ENCODE measurements at places on chromosomes 12 and 14.

DNA sequence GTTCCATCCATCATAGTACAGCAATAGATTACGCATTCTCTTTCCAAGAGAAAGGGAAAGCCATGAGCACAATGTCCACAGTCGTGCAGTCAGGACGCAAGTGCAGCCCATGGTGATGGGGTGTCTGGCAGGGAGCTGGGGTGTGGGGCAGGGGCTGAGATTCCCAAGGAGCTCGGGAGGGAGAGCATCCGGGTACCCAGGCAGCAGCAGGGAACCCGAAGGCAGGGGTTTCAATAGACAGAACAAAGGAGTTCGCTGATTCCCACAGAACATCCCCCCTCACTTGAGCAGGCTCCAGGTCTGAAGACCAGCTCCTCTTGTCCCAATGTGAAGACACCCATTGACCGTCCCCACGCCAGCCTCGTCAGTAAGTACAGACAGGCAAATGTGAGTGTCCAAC, 13.5 kb downstream of the ANHX start:
- DNase-seq = no peak

DNA sequence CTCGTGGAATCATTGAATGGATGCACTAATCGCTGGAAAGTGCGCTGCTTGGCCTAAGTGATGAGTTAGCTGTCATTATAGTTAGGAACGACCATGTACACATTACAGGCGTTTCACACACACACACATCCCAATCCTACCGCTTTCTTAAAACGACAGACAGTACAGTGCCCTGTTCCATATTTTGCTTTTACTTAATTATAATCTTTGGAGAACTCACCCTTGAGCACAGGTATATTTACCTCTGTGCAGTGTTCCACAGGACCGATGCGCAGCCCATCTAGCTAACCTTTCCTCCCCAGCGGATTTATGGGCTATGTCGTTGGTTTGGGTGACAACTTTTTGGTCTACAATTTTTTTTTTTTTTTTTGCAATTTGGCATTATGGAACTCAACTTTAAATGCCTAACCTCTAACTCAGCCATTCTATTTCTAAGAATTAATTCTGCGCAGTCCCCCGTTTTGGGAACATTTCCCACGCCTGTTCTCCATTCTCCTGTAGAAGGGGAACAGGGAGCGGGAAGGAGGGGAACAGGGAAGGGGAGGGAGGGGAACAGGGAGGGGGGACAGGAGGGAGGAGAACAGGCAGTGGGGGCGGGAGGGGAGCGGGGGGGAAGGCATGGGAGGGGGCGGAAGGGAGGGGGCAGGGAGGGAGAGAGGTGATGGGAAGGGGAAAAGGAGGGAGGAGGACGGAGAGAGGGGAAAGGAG, 663 bp upstream of the ULK1 start:
- DNase-seq = no peak

- DNase-seq = no peak
Measured at GRCh38 chr12:25121110-25121509, 73.8 kb downstream of the DNAI7 start.

DNA sequence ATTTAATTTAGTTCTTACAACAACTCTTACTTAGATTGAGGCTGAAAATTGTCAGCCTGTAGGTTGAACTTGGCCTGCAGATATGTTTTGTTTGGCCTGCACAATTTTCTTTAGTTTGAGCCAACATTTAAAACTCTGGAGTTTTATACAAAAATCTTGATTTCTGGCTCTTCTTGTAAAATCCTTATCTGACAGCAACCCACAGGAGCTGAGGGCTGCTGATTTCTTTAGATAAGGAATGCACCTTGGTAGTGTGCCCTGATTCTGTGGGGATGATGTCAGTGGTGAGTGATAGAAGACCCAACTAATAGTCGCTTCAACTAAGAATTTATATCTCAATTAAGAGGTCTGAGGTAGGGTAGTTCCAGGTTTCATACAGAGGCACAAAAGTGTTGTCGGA, 49.5 kb downstream of the SOCS2 start:
- no peak for DNase-seq

DNA sequence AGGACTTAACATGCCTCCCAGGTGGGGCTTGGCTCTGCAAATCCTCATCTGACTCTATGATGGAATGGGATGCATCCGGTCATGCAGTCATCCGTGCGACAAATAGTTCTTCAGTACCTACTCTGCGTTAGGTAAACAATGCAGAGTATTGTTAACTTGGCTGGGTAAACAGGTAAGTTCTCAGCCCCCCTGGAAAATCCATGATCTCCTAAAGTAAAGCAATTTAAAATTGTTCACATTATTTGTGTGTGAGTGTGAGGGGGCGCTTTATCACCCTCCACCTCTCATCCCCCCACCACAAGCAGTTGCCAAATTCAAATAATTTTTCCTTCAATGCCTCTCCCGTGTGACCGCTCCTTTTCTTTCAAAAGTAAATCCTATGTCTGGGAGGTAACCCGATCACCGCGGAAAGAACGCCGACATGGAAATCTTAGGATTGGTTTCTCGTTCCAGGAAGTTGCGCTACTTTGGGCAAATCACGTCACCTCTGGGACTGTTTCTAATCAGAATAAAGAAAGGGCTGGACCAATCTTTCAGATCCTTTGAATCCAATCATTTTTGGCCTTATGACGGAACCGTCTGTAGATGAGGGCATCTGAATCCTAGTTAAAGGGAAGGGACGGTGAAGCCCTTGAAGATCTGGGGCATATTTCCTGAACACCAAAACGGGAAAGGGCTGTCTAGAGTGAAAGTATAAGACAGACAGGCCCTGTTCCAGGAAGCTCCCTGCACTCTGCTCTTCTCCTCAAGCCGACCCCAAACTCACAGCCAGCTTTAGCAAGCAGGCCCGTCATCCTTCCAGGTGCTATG, 44.0 kb upstream of the SINHCAF start:
- no peak for DNase-seq

- DNase-seq = no peak
Measured at GRCh38 chr12:42141981-42142606, 2.6 kb downstream of the GXYLT1 start.

DNA sequence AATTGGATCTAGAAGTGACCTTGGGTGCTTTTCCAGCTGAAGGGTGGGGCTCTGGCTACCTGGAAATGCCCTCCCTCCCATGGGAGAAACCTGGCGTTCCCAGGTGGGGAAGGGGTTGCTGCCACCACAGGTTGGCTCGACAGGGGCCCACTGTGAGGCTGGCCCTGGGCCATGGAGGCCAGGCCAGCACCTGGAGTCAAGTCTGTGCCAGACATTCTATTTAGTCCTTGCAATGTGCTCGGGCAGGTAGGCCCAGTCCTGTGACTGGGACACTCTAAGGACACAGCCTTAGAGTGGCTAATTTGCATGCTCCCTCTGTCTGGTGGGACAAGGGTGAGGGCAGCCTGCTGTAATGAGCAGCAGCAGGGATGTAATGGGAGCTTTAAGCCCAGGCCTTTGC, 11.9 kb downstream of the VRTN start:
- DNase-seq = no peak

- no peak for DNase-seq
Measured at GRCh38 chr12:69087986-69088385, 151.4 kb upstream of the CPSF6 start.

GRCh38 chr12:4579305-4580102, 17.5 kb downstream of the DYRK4 start:
- DNase-seq = no peak

DNA sequence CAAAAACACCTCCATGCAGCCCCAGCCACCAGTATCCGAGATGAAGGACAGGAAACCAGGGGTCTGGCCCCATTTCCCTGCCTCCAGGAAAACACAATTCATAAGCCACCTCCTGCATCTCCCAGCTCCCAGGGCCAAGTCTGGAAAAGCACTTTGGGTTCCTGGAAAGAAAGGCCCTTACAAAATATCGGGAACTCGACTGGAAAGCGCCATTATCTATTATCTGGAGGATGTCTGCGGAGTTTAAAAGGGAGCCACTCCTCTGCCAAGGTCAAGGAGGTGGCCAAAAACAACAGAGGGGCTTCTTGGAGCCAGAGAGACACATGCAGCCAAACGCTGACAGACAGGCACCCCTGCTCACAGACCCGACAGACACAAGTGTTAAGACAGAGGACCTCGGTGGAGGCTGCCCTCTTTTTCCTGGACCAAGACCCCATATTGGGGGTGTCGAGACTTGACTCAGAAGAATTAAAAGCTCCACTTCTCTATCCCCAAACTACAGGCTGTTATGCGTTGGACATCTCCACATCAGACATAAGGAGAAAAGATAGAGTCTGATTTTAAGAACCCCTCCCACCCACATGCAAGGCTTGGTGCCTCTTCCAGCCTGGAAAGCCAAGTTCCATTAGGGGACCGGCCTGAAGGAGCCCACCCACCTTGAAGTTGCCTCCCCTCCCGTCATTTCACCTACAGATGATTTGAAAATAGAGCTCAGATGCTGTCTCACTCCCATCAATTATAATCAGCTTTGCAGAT, 9.6 kb downstream of the ACTN1 start:
- no peak for DNase-seq

- DNase-seq = no peak
Measured at GRCh38 chr12:53575502-53576249, 50.5 kb downstream of the ATF7 start.

All from activated T-cell treated with anti-CD3 and anti-CD28 coated beads for 1 hour (primary cell).